ENCODE measurements at places on chromosomes 5 and 9.
A peak's percentile ranks its signal among the peaks of the same experiment; 100 is the strongest.

DNA sequence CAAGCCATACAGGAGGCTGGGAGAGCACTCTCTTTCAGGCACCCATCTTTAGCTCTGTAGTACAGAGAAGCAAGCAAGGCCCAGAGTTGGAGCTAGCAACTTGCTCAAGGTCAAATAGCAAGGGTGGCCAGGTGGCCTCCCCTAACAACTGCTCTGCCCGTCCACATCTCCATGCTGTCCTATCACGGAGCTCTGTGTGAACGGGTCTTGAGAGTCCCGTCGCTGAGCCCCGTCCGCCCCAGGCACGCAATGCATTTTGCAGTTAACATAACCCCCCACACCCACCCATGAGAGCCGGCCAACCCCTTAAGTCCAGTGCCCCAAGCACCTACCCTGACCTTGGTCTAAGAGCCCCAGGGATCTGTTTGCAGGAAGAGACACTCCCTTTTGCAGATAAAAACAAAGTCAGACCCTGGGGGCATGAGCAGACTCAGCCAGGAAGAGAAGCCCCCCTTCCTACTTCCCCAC lies 1.5 kb downstream of the RNF44 start:
- DNase-seq: no peak

DNA sequence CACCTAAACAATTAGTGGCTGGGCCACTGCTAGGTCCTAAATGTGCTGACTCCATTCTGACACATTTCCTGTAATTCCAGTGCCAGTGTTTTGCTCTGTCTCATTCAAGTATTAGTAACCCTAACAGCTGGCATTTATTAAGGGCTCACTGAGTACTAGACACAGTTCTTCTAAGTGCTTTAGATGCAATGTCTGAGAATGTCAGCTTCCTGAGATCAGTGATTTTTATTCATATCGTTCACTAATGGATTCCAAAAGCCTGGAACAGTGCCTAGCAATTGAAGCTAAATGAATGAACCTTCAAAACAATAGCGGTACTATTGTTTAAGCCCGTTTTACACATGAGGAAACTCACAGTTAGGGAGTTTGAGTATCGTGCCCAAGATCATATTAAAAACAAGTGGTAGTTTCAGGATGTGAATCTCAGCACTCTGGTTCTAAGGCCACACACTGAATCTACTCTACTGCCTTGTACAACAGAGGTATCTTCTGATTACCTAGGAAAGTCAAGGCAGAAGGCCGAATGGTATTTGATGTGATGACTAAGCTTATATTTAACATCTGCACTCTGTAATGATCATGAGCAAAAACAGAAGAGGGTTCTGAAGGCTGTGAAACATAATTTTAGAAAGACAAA lies 304.0 kb downstream of the PJA2 start:
- peak; percentile 90 for DNase-seq

DNA sequence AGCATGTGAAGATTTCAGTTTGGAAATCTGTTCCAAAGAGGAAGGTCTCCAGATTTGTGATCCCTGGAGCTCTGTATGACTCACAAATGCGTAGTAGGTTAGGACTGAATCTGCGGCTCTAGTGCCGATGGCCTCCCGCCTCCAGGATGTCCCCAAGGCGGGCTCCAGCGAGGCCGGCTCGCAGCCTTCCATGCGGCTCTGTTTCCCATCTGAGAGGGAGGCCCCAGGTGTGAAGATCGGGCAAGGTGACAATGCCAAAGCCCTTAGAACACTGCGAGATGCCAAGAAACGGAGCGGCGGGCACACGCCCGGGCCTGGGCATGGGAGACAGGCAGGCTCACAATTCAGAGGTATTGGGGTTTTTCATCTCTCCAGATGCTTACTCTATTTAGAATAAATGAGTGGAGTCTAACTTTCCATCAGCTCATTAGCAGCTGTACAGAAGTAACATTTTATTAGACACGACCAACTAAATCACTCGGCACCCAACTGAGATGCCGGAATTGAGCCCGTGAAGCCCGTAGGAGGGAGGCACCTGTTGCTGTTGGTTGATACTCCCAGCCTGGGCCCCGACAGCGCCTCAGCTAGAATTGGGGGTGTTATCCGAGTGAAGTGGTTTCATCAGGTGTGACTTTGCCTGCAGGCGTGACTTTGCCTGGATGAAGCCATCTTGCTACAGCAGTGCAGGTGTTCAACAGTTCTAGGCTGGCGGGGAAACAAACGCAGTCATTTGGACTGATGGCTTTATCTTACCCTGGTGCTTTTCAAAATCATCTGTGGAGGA lies 7.4 kb upstream of the MRPS2 start:
- no peak for DNase-seq

DNA sequence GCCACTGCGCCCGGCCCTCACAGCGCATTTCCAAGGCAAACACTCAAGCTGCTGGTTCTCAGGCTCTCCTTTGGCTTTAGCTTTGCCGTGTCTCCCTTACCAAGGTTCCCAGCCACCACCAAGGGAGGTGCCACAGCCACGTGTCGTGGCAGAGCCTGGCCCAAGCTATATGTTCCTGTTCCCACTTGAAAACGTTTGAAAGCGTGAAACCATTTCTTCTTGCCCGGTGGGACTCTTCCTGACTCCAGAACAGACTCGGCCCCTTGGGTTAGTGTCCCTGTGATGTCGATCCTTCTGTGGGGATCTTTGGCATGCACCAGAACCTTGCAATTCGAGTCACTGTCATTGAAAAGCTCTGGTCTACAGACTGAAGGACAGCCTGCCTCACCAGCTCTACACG lies 147.9 kb downstream of the HSD17B3 start:
- DNase-seq: no peak

- DNase-seq: no peak
Observed at GRCh38 chr5:151580239-151580638, 10.9 kb downstream of the FAT2 start.

- DNase-seq: no peak
Observed at GRCh38 chr9:6927838-6928237, 170.1 kb downstream of the KDM4C start.

- no peak for DNase-seq
Observed at GRCh38 chr5:168162464-168162863, 129.0 kb upstream of the WWC1 start.

- DNase-seq: peak; percentile 93
Observed at GRCh38 chr5:36502608-36503007, 103.8 kb upstream of the SLC1A3 start.

GRCh38 chr5:38447786-38448185 lies 108.7 kb downstream of the LIFR start:
- DNase-seq: no peak

DNA sequence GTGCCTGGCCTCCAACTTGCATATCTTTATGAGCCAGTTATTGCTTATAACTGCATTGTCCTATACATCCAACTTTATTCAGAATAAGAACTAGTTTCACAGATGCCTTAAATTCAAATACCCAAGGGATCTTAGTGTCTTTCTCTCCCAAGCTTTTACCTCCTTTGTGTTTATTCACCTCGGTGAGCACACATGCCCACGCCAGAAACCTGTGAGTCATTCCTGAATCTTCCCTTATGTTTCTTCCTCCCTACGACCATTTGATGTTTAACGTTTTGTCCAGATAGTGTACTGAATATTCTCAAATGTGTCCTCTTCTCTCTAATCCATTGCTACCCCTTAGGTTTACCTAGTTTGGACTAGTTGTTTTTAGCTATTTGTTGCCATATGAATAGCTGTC lies 55.5 kb upstream of the MEGF10 start:
- DNase-seq: no peak

GRCh38 chr9:109903515-109904138 lies 123.6 kb downstream of the PALM2AKAP2 start:
- peak; percentile 66 for DNase-seq

DNA sequence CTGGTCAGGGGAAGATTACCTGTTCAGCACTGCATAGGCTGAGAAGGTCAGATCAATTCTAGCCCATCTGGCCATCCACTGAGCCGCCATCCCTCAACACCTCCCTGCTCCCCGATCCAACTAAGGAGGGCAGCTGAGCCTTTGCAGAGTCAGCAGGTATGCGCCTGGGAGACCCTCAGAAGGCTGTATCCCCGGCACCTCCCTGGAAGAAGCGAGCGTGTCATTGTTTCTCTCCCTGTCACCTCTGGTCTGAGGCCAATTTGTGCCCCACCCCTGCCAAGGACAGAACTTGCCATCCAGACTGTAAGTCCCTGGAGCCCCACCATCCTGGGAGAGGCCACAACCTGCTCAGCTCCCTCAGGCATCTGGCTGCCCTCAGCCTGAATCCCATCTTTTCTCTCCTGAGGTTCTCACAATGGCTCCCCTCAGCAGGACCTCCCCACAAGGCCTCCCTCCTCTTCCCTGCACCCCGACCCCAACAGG lies 2.6 kb downstream of the CLTB start:
- DNase-seq: no peak

DNA sequence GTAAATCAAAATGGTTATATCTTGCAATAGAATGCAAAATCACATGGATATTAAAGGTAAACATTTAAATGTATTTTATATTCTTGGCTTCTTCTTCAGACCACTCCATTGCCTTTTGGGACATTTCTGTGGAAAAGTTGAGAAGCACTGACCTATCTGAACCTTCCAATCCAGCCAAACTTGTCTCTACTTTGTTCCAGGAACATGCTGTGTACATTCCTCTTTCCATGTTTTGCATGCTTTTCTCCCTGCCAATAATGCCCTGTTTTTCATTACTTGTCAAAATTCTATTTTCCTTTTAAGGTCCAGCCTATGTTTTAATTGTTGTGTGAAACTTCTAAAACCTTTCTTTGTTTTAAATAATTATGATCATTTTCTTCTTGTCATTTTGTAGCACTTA lies 28.3 kb downstream of the JAK2 start:
- DNase-seq: no peak

DNA sequence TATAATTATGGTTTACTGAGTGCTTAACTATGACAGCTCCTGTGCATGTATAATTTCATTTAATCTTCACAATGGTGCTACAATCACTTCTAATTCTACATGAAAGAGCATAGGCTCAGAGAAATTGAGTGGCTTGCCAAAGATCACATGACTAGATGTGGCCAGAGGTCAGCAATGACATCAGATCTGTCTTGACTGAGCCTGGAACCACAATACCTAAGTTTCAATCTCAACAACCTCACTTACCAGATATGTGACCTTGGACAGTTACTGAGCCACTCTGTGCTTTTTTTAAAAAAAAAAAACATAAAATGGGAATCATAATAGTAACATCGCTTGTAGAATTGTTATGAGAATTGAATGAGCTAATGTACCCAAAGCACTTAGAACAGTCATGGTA lies 130.7 kb downstream of the TRIM32 start:
- DNase-seq: no peak

GRCh38 chr5:133943475-133943817 lies 25.0 kb downstream of the C5orf15 start:
- DNase-seq: no peak

GRCh38 chr5:17690473-17690872 lies 56.2 kb downstream of the TAF11L14 start:
- no peak for DNase-seq

GRCh38 chr9:93098236-93098946 lies 2.4 kb downstream of the CARD19 start:
- DNase-seq: peak; percentile 98
